Right atrium auricular region (tissue), 2 donors: ENCODE measurements at places on chromosomes 7 and 10. TPM values are rescaled to one million over a fixed set of nuclear protein-coding genes. Genes with fewer than 3 reads are reported as not detected.

MYL7 gene
- 17,339 TPM for total RNA-seq

GDF2 gene
- not detected for total RNA-seq

OR6B1 gene
- total RNA-seq = not detected

RASSF4 gene
- 43.3 TPM for total RNA-seq

DNA sequence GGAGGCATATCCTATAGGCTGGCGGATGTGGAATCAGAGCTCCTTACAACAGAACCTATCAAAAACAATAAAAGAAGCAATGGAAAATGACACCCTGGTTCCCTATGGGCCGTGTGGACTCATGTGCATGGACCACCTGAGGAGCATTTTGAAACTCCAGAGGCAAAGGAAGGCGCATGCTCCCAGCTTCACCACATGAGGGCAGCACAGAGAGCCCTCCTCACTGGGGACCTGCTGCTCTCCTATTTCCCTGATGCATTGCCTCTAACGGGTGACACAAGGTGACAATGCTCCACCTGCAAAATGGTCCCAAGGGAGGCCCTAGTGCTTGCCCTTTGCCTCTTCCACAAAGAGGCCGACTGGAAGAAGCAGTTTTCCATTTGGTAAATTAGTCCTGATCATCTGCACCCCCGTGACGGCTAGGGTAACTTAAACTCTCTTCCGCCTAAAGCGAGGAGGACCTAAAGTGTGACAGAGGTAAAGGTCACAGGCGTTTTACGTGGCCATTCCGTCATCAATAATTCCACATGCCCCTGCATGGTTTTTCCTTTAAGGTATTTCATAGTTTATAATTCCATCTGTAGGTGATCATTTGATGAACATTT, 67.7 kb downstream of the GPAM start:
- no peak for DNase-seq

- no peak for DNase-seq
Observed at GRCh38 chr7:30282735-30283134, 1.7 kb upstream of the ZNRF2 start.

- no peak for DNase-seq
Observed at GRCh38 chr7:132090444-132090843, 485.8 kb downstream of the PLXNA4 start.
